Kidney glomerular epithelial cell (primary cell): ENCODE measurements at places on chromosomes 5 and 9.

GRCh38 chr5:173138707-173139106 lies 5.6 kb upstream of the BNIP1 start:
- DNase-seq, result no peak

GRCh38 chr9:107819772-107820565 lies 330.4 kb upstream of the KLF4 start:
- no peak for DNase-seq

DNA sequence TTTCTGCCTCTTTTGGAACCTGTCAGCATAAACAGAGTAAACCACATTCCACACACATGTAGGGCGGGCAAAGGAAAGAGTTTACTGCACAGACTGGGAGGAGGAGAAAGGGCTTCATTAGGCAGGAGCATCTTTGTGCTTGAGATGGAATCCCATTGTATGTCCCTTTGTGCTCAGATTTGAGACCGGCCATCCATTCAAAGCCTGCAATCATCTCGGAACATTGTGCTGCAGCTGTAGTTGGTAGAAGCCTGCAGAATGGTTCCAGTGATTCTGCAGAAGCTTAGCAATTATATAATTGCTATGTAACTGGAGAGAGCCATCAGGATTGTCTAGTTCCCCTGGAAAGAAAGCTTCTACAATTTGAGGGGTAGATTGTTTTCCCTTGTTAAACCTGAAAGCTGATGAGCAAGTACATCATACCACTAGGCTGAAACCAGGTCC lies 16.5 kb downstream of the ZNF462 start:
- no peak for DNase-seq

GRCh38 chr5:159345861-159346260 lies 15.6 kb upstream of the IL12B start:
- DNase-seq, result no peak

DNA sequence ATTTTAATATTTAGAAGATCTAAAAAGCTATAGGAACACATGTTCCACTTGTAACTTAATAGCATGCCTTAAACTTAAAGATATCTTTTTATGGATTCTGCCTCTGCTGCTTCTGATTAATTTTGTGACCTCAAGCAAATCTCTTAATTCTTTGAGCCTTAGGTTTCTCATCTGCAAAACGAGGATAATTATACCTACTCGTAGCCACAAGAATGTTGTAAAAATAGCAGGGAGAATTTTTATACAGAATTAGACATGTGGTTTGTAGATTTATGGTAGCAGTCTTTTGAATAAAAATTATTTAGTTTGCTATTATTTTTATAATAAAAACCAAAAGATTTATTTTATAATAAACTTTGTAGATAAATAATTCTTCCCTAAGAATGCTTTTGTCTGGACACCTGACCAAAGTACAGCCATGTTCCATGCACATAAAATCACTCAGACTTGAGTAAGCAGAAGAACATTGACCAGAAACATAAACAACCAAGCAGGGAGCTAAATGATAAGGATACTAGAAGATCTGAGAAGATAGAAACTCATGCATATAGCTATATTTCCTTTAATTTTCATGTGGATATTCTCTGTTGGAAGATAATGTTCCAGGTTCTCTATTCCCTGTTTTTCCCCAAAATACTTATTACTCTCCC lies 18.5 kb downstream of the C9orf85 start:
- no peak for DNase-seq

- peak; percentile 97 for DNase-seq
Measured at GRCh38 chr5:140302786-140303639, at the start of gene PFDN1. Gene PFDN1 (minus strand): TSS chr5:140303101. CDS start chr5:140303073, 28 bp downstream.

DNA sequence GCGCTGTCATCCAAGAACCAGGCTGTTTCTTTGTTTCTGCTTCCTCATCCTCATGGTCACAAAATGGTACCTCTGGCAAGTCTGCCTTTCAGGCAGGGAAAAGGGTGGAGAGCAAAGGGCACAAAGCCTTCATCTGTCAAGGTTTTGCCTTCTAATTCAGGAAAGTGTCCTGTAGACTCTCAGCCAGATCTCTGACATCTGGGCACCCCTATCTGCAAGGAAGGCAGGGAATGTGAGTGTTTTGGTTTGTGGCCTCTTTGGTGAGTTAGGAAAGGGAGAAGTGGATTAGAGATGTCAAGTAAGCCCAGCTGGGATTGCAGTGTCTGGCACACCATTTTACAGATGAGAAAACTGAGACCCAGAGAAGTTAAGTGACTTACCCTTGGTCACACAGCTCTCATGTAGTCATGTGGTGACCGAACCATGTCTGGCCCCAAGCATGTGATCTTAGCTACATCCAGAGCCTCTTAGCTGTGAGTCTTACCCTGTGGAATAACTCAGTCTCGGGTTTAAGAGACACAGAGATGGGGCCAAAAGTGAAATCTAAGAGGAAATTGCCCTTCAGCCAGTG lies 115.6 kb upstream of the SAP30L start:
- no peak for DNase-seq

GRCh38 chr5:144009116-144009515 lies 161.3 kb downstream of the YIPF5 start:
- DNase-seq, result no peak

- no peak for DNase-seq
Measured at GRCh38 chr9:7489036-7489435, 310.5 kb downstream of the DMAC1 start.

DNA sequence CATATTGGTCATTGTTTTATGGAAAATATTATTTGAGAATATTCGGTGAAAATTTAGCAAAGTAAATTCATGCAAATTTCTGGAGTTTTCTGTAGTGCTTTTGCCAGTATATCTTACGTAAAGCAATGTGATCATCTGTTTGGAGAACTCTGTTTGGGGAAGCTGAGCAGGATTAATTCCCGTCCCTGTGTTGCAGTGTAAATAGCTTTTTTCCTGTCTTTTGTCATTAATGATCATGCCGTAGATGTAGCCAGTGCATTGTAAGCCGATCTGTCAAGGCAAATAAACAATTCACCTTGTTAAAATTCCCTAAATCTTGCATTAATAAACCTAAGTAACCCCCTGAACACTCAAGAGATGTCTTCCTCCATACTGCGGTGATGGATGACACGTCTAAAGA lies 39.2 kb downstream of the PPIC start:
- no peak for DNase-seq

- DNase-seq, result no peak
Measured at GRCh38 chr5:86029308-86029707, 588.4 kb upstream of the COX7C start.

GRCh38 chr9:75593920-75594319 lies 296.6 kb upstream of the PCSK5 start:
- DNase-seq, result no peak

GRCh38 chr9:16688814-16689213 lies 181.7 kb downstream of the BNC2 start:
- DNase-seq, result no peak

DNA sequence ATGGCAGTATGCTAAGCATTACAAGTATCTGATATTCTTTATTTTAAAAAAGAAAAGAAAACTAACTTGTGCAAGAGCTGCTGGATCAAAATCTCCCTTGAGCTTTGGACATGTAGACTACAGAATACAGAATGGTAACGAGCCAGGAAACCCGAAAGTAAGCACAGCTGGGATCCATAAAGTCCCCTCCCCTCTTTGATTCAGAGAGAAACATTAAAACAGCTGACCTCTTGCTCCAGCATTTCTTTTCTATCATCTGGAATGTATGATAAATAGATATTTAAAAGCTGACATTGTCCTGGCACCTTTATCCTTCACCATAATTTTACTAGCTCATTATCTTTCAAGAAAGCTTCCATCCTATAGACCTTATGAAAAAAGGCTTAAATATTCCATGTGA lies 28.2 kb upstream of the LPAR1 start:
- no peak for DNase-seq

- DNase-seq, result no peak
Measured at GRCh38 chr9:136352682-136353081, 10.9 kb downstream of the DNLZ start.
